ENCODE measurements at places on chromosomes 1 and 21.

DNA sequence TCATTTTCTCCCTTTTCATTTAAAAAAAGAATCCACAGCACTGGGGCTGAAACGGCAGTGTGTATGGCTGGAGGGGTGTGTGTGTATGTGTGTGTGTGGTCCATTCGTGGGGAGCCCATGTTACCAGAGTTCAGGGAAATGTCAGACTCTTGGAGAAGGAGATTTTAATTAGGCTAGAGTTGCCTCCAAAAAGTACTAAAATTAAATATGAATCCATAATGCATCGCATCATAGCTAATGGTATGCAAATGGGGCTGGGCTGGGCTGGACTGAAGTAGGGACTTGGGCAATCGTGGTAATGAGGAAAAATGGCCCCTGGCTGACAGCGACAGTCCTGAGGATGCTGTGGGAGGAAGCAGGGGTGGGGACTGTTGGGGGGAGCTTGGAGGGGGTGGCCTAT is 24.8 kb downstream of the GRIK3 start:
- DNase-seq, result no peak

DNA sequence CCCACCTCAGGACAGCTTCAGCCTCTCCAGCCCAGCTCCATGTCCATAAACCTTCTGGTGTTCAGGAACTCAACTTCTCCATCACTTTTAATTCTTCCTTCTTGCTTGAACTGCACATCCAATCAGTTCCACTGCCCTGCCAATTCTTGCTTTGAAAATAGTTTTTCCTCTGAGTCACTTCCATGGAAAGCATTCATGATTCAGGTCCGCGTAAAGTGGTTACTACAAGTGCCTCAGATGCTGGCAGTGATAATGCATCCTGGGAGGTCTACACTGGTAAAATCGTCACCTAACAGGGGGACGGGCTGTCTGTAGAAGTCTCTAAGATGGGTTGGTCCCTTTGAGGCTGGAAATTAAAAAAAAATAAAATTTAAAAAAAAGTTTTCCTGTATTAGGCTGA is 25.9 kb upstream of the RCAN1 start:
- DNase-seq, result no peak

DNA sequence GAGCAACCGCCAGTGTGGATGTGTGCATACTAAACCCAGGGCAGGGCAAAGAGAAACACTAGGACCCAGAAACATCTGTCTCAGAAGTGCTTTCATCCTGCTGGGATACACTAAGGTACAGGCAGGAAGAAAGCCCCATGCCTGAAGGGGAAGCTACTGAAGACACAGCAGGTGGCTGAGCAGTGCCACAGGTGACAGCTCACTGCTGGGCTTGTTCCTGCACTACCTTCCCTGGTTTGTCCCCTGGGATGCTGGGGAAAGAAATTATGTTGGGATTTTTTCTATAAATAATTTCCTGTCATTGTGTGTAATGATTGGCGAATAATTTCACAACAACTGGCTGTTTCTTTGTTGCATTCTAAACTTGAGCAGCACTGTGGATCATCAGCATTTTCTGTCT is 245.3 kb upstream of the RAB4A start:
- DNase-seq, result no peak

GRCh38 chr1:5989731-5990271 is 2.4 kb downstream of the NPHP4 start:
- DNase-seq, result no peak

DNA sequence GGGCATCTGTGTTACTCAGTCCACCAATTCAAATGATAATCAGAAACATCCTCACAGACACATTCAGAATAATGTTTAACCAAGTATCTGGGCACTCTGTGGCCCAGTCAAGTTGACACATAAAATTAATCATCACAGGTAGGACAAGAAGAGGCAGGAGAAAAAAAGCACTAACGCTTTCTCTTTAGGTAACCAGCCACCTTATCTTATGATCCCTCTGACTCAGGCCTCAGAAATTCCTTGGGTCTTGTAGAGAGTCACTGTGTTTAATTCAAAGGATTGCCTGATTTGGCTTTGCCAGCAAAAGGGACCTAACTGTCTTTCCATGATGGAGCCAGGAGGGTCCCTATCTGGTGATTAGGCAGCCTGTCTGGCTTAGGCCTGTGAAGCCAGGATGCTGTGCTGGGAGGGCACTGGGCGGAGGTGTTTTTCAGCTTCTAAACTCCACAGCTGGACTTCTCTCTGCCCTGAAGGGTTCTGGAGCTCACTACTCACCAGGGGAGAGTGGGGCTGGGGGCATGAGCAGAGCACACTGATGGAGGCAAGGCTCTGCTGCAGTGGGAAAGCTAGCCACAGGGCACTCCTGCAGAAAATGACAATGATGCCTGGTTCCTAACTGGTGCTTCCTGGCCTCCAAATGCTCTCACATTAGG is 36.4 kb upstream of the STUM start:
- no peak for DNase-seq

- DNase-seq, result no peak
Measured at GRCh38 chr1:56516539-56517252, 62.7 kb downstream of the PLPP3 start.

GRCh38 chr1:21707891-21708290 is 38.7 kb upstream of the RAP1GAP start:
- DNase-seq, result no peak

DNA sequence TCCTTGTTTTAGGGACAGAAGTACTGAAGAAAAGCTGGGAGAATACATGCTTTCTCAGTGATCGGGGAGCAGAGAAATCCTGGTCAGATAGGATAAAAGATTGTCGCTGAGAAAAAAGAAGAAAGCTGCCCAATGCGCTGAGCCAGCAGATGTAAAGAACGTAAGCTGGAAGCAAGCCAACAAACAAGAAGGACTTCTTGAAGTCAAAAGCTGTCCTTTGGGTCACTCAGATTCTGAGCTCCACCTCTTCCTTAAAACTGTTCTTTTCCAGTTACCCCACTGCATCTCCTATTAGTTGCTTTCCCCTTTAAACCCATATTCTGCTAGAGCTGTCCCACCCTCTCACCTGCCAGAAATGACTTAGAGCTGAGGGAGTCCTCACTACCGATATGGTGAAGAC is 64.8 kb downstream of the GPR137B start:
- DNase-seq, result no peak

DNA sequence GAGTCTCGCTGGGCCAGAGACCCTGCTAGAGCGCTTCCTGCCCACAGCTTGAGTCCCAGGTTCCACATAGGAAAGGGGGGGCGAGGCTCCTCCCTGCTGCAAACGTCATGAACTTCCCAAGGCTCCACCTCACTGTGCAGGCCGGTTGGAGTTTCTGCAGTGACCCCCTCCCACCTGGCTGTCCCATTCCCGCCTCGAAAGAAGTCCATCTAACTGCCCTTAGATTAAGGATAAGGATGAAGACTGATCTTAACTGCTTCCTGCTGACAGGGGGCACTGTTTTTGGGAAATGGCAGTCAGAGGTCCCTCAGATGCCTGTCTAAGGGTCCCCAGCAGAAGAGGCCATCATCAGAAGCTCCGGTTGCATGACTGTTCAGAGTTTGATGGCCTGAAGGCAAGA is 62.7 kb downstream of the STUM start:
- no peak for DNase-seq

Measured in activated CD4-positive, alpha-beta T cell treated with anti-CD3 and anti-CD28 coated beads, Interleukin-2, amount 50 U/mL, for 1 hour (primary cell).